Amniotic stem cell (primary cell): ENCODE measurements at places on chromosomes 2 and 18.

GRCh38 chr2:3178578-3179031 lies 199.0 kb downstream of the EIPR1 start:
- no peak for DNase-seq

GRCh38 chr18:67517444-67517765 lies 885 bp upstream of the DSEL start:
- no peak for DNase-seq

GRCh38 chr2:122868646-122869275 lies 1113.3 kb downstream of the TSN start:
- no peak for DNase-seq

DNA sequence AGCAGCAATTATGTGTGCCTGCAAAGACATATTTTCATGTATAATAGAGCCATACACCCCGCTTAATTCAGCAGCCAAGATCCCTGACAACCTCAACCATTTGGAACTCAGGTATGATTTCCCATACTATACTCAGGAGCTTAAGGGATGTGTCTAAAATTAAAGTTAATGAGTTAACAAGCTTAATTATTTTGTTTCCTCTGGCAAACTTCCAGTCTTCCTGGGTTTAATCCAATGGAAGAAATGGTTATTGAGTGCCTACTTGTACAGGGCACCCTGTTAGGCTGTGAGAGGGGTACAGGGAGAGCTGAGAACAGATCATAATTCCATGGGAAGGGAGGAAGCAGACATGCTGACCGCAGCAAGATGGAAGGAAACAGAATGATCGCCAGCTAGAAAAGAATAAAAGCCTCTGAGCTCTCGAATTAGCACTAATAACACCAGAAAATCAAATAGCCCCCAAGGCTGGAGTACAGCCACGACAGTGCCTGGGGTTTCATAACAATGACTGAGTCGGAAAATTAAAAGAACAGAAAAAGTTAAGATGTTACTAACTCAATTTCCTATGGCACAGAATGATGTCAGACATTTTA lies 20.8 kb upstream of the CEP68 start:
- DNase-seq, result no peak

DNA sequence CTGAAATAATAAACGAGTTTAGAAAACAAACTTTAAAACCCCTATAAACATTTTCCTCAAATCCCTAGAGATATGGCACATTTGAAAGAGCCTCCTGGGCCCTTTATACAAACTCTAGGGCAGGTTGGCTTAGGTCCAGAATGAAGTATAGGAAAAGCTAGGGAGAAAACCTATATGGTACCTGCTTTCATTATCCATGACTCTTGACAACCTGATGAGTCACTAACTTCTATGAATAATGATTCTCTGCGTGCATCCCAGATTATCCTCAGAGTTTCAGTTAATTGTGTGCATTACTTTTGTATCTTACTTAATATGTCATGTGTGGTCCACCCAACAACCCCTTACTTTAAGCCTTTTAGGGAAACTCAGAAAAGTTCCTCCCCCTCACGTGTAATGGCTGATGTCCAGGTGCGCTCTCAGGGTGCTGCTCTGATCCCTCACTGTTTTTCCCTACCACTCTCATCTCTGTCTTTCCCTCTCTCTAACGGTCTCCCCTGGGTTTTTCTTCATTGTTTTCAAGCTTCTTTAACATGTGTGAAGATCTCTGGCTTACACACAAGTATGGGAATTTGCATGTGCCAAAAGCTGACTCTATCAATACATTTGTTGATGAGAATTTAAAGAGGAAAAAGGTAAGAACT lies 78.5 kb downstream of the LRP1B start:
- no peak for DNase-seq

- no peak for DNase-seq
These were observed 485 bp upstream of the GALNT3 start for GRCh38 chr2:165794536-165794928.

GRCh38 chr2:31675485-31675901 lies 94.8 kb upstream of the SRD5A2 start:
- DNase-seq, result no peak

DNA sequence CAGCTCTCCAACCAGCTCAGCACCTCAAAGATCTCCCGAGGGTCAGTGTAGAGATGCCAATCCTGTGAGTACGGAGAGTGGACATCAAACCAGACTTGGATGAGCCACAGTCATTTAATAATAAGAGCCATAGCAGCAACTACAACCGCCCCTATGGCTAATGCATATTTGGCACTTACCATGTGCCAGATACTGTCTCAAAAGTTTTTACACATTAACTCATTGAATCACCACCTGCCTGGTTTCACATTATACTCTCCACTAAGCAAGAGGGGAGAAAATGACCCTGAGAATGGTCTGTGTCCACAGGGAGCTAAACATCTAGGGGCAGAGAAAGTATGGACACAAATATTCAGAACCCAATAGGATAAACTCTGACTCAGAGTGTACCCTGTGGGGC lies 2.6 kb downstream of the CNPPD1 start:
- DNase-seq, result no peak

DNA sequence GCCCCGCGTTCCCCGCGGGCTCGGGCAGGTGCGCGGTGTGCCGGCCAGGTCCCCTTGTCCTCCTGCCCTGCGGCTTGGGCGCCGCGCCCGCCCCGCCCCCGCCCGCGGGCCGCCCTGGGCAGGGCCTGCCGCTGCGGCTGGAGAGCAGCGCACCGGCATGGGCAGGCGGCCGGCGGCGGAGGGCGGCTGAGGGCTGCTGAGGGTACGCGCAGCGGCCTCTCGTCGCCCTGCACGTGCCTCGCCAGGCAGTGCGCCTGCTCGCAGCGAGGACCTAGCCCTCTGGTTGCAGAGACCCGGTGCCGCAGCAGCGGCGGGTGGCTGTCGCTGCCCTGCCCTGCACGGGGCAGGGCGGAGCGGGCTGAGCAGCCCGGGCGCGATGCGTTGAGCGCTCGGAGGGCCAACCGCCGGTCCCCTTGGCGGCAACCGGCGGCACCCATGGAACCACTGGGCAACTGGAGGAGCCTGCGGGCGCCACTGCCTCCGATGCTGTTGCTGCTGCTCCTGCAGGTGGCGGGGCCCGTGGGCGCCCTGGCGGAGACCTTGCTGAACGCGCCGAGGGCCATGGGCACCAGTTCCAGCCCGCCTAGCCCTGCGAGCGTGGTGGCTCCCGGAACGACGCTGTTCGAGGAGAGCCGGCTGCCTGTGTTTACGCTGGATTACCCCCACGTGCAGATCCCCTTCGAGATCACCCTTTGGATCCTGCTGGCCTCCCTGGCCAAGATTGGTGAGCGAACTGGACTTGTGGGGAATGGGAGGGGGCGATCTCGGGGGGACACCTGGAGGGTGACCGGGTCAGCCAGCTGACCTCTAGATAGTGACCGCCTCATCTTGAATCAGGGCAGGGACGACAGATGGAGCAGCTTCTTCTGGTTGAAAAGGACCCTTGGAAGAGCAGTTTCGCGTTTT lies at the start of gene SLC9A2:
TSS of gene SLC9A2 (plus strand) at position 140 of the 906 bp plus-strand sequence. CDS start at position 436, 296 bp downstream.
- no peak for DNase-seq

- no peak for DNase-seq
These were observed 203.5 kb downstream of the CYP26B1 start for GRCh38 chr2:71944183-71944550.

- no peak for DNase-seq
These were observed 45.4 kb upstream of the ASB18 start for GRCh38 chr2:236309669-236310029.

DNA sequence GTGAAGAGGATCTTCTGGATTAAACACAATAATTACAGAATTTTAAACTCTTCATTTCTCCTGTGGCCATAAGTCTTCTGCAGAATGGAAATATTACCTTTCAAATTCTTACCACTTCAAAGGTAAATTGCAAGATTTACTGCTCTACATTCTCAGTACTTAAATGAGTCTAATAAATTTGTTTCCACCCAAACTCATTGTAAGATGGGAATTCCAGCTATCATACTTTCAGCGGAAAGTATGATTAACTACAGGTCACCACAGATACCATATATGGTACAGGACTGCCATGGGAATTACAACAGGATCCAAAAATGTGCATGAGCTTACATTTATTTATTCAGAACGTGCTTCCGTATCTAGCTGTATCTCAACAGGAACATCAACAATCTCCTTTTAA lies 3.1 kb downstream of the DSC3 start:
- no peak for DNase-seq

DNA sequence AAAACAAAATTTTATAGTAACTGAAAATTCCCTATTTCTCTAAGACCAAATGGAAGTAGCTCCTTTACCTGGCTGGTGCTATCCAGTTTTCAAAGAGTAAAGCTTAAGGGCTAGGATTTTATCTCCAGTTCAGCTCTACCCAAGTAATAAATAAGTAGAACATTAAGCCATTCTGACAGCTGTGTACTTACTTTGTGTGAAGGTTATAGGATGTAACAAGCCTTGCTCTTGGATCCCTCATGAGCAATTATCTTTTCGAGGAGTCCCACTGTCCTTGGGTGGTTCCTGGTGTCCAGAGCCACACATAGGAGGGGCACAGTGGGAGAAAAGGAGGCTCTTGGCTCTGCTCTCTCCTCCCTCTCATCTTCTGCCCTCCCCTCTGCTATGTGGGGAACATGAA lies 45.5 kb downstream of the KIF5C start:
- DNase-seq, result no peak

- no peak for DNase-seq
These were observed 110.3 kb upstream of the RBMS1 start for GRCh38 chr2:160603771-160604510.

DNA sequence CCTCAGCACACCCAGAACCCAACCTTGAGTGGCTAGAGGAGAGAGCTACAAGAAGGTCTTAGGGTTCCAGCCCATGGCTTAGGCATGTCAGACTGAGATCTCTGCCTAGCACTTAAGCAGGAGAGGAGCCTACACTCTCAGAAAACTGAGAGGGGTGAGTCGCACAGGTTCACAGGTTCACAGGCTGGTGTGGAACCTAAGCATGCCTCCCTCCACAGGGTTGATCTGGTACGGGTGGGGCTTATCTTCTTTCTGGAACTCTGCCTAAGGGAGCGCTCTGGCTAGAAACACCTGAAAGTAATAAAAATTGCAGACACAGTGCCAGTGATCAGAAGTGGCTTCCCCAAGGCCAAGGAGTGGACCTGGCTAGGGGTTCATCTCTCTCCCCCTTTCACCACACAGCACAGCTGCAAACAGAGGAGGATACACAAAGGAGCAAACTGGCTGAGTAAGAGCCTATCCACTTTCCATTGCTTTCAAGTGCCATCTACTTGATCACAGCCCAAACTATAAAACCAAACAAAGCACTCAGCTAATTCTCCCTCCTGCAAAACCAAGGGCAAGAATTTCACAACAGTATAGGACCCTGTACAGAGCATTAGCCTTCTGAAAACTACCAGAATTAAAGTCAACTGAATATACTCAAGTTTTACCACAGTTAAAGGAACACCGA lies 481.9 kb upstream of the SETBP1 start:
- DNase-seq, result no peak

DNA sequence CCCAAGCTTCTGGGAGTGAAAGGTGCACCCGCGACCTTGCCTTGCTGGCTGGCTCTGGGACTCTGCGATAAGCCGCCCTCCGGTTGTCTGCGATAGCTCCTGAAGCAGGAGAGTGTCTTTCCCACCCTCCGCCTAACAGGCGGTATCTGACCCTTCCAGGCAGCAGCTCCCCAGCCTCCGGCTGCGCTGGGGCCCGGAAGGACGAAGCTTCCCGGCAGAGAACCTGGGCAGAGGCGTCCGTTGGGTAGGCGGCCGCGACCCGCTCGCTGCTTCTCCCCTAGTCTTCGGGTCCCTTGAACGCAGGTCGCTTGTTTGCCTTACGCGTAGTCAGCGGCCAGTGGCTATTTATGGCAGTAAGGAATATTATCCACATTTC lies 446 bp upstream of the RHBDD1 start:
- DNase-seq, result no peak

GRCh38 chr2:3355951-3356569 lies 21.6 kb downstream of the EIPR1 start:
- no peak for DNase-seq

DNA sequence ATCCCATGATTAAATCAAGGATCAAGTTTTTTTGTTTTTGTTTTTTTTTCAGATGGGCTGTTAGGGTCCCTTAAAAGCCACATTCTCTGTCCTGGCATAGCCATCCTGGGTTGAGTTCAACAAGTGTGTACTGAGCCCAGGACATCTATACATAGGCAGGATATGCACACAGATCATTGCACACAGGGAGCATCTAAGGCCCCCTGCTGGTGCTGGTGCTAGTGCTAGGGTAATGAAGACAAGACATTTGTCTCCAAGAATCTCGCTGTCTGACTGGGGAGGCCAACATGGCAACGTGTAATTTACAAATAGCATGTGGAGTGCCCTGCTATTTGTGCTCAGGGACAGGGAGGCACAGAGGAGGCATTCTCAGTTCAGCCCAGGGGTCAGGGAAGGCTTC lies 124.5 kb downstream of the VAPA start:
- DNase-seq, result no peak

DNA sequence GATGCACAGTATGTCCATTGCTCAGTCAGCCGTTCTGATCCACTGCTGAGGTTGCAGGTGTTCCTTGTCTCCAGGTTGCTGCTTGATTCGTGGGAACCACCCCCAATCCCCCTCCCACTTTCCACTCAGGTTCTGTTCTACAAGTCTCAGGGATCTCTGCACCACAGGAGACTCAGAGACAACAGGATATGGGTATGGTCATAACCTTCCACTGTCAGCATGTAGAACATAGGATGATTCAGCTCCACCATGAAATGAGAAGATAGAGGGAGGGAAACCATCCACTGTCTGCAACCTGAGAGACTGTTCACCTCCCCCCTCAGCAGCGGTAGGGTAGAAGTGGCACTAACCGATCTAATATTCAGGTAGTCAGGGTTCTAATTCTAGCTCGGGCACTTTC lies 19.0 kb upstream of the KLF7 start:
- DNase-seq, result no peak

DNA sequence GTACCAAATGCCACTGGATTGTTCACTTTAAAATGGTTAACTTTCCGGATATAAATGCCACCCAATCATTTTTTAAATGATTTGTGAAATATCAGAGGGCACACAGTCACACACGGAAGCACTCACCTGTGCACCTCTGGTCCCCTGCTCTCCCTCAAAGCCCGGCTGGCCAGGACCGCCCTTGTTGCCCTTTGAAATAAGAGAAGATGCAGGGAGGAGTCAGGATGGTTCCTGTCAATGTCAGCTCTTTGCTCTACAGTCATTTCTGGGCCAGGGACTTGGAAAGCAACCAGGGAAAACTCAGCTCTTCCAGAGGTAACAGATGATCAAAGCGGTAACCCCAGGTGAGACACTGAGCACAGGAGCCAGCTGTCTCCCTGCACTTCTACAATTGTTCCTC lies 60.7 kb downstream of the COL6A3 start:
- DNase-seq, result no peak
